ENCODE measurements at places on chromosomes 6 and 20.

GRCh38 chr6:105080279-105080678 is 99.5 kb downstream of the POPDC3 start:
- no peak for DNase-seq

- DNase-seq = no peak
These were observed 414.7 kb downstream of the PTPRT start for GRCh38 chr20:42775037-42775436.

GRCh38 chr20:14801591-14802325 is 464.3 kb upstream of the FLRT3 start:
- DNase-seq = no peak

DNA sequence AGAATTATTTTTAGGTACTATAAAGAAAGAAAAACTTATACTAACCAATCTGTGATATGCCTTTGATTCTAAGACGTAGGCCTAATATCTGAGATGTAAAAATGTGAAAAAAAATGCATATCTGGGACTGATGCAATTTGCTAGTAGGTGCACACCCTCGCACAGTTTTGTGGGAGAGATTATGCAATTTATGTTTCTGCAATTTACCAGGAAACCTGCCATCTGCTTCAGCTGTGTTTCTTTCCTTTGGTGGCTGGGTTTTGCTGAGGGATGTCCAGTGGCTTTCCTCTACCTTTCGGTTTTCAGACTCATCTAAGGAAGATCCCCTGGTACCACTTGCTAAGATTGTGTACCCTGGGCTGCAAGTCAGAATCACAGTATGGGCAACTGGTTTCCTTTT is 186.9 kb downstream of the ZFP64 start:
- no peak for DNase-seq

DNA sequence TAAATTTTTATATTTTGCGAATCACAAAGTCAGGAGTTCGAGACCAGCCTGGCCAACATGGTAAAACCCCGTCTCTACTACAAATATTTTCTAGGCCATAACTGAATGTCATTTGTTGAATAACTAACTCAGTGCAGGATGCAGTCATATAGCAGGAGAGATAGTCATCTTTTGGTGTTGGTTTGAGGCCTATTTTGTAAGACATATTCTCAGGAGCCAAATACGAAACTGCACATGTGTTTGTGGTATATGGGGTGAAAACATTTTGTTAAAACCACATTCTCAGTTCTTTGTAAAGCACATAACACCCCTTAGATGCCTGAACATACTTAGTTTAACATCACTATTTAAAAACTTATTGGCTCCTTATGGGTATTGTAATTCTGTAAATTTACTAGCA is 4.7 kb upstream of the ENPP5 start:
- DNase-seq = no peak

DNA sequence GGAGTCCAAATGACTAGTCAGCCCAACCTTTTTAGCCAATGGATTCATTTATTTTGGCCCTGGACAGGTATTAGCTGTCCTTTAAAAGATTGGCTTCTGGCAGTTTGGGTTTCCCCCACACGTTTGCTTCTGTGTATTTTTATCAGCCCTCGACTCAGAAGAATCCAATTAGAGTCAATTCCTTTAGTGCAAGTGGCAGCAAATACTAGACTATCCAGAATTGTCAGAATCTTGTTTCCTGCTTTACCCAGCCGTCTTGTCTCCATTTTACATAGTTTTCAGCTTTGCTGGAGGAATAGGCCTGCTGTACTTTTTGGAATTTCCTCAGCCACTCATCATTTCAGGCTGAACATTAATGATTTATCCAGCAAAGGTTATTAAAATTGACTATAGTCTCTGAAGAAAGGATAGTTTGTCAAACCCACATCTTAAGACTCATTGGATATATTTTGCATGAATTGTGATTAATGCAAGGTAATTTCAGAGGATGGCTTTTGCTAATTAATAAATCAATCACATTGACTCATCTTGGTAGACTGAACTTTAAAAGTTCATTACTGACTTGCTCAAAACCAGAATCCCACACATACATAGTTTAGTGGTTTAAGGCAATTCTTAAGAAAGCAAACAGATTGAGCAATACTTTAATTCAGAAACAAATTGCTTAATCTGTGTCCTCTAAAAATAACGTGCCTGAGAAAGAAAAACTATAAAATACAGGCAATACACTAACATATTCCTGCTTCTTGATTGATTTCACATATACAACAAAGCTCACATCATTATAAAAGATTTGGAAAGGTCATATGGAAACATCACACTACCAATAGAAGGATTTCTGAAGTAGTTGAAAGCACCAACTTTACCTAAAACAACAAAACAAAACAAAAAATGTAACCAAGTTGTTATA is 62.9 kb upstream of the ZNF217 start:
- DNase-seq = no peak

GRCh38 chr20:31587545-31588389 is 17.3 kb upstream of the ID1 start:
- DNase-seq = no peak

- DNase-seq = no peak
These were observed 121.6 kb downstream of the MEI4 start for GRCh38 chr6:77774457-77774856.

DNA sequence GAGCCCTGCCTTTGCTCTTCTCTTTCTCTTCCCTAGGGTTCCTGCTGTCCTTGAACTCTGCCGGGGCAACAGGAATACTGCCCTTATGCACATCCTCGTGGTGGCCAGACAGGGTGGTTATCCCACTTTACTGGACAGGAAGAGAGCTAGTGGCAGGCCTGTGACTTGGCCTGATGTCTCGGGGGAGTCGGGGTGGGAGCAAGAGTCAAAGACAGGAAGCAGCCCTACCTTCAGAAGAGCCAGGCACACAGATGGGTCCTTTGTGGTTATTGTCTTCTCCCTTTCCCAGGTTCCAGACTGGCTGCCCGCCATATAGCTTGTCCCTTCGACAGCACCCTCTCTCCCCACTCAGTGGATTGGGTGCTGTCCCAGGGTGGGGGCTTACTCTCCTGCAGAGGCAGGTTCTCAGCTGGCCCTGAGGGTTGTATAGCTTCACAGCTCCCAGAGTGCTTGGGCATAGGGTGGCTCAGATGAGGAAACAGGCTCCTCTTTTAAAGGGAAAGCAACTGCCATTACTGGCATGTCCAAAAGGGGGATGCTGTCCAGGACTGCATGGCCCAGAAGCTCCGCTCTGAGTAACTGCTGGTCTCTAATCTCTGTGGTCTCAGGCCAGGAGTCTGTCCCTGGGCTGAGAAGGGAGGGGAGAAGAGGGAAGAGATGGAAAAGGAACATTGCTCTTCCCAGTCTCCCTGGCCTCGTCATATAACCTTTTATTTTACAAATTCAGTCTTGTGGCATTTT is 17.3 kb downstream of the PLCG1 start:
- DNase-seq = no peak

DNA sequence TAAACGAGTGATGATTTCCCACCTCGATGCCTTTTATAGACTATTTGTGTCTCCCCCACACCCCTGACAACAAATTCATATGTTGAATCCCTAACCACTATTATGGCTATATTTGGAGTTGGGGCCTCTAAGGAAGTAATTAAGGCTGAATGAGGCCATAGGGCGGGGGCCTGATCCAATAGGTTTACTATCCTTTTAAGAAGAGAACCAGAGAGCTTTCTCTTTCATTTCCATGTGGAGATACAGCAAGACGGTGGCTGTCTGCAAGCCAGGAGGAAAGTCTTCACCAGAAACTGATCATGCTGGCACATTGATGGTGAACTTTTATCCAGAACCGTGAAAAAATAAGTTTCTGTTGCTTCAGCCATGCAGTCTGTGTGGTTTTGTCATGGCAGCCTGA is 38.9 kb upstream of the CLIC5 start:
- DNase-seq = no peak

- no peak for DNase-seq
These were observed 54.4 kb upstream of the PBOV1 start for GRCh38 chr6:138272533-138273315.

DNA sequence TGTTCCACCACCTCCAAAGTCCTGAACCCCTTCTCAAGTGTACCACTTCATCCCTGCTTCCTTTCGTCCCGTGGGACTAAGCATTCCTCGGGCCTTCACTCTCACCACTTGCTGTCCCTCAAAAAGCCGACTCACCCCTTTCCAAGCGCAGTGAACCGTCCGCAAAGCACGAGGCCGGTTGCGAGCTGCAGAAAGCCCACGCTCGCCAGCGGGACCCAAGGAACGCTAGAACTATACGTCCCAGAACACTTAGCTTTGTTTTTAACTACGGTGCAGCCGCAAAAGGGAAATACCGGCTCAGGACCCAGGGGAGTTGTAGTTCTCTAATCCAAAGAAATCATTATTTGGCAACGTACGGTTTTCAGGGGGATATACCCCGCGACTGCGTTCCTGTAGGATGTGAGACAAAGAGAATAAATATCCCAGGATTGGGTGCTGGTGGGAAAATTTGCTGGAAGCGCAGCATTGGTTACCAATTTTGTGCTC is 416 bp upstream of the POLR1H start:
- DNase-seq = no peak

GRCh38 chr20:56383334-56383733 is 8.7 kb downstream of the AURKA start:
- no peak for DNase-seq

DNA sequence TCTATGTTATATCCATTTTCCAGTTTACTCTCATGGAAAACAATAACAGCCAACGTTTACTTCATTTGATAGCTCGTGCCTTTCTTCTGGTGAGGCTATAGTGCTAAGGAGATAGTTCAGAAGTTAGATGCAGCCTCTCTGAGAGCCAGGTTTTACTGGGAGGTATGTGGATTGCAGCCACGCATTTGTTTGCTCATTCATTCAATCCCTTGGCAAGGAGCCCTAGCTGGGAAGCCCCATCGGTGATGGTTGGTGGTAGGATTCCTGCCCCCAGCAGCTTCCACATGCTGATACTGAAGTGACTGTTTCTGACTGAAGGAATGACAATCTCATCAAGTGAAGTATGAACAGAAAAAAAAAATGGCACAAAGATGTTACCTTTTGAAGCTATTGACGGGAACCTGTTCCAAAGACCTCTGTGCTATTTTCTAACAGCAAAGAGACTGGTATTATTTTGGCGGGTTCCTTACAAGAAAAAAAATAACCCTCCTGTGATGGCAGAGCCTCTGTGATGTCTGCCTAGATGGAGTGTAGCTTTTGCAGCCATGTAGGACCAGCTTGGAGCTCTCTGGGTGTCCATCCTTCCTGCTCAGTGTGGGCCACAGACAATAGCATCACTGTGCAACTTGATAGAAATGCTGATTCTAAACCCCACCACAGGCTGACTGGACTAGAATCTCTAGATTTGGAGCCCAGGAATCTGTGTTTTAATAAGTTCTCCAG is 30.6 kb downstream of the SNAP25 start:
- no peak for DNase-seq

GRCh38 chr6:89961481-89961880 is 67.2 kb downstream of the GJA10 start:
- DNase-seq = no peak

- DNase-seq = no peak
These were observed 369.1 kb downstream of the MAFB start for GRCh38 chr20:40319741-40320516.

GRCh38 chr6:27864906-27865849 is 47.0 kb downstream of the OR2B2 start:
- peak; percentile 76 for DNase-seq

- no peak for DNase-seq
These were observed 31.5 kb upstream of the FNDC1 start for GRCh38 chr6:159137676-159138075.

- DNase-seq = no peak
These were observed 59.2 kb downstream of the SNRNP48 start for GRCh38 chr6:7649037-7649810.

DNA sequence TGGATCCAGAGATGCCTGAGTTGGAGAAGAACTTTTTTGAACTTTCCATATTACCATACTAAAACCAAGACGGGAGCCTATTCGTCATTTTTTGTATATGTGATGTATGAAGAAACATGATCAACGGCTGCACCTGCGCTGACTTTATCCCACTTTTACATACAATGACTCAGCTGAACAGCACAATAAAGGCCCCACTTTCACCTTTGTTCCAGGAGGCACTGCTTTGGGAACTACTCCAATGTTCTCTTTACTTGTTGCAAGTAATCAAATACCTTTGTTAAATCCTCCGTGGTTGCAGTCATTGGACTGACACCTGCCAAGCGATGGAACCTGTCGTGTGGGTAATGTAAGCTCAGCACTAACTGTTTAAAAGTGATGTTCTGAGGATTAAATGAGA is 17.3 kb upstream of the BTN3A2 start:
- no peak for DNase-seq

- no peak for DNase-seq
These were observed 1.3 kb downstream of the PCNA start for GRCh38 chr20:5118220-5119142.

- DNase-seq = no peak
These were observed 182 bp upstream of the OXT start for GRCh38 chr20:3071266-3071609.

DNA sequence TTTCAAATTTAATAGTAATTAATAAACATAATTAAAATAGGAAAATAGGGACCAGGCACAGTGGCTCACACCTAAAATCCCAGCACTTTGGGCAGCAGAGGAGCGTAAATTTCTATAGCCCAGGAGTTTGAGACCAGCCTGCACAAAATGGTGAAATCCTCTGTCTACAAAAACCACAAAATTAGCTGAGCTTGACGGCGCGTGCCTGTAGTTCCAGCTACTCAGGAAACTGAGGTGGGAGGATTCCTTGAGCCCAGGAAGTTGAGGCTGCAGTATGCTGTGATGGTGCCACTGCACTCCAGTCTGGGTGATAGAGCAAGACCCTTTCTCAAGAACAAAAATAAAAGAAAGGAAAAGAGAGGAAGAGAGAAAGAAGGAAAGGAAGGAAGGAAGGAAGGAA is 1387.0 kb upstream of the ADGRB3 start:
- no peak for DNase-seq

GRCh38 chr6:129340983-129341382 is 369.0 kb downstream of the ARHGAP18 start:
- DNase-seq = no peak

DNA sequence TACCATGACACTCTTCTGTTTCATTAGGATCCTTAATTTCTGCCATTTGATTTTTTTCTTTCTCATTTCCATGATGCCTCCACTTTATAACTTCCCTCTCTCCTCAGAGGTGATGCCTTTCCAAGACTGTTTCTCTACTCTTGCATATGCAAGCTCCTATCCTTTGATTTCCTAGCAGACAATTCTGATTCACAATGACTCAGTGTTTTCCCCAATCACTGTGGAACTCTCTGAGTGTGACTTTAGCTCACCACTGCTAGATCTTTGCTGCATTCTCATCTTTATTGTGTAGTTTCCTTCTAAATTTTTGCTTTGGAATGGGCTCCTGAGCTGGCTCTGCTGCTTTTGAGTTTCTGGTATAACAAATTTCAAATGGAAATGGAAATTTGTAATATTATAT is 184.9 kb downstream of the TINAG start:
- no peak for DNase-seq

DNA sequence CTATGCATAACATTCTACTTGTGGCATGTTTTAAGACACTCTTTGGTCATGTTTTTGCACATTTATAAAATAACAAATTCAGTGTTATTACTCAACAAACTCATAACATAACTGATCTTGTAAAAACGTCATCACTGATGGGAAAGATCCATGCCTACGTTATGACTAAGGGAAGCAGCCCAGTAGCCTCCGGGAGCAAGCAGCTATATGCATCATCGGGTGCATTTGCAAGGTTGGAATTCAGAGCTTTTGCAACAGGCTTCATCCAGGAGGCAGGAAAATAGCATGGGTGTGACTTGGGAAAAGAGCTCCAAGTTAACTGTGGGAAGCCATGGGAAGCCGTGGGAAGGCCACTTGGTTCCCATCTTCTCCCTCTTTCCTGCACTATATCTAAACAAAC is 271.6 kb upstream of the SGK1 start:
- no peak for DNase-seq

GRCh38 chr6:14770572-14770971 is 475.3 kb upstream of the JARID2 start:
- no peak for DNase-seq

All from T-helper 1 cell (primary cell).